ENCODE measurements at places on chromosomes 11 and 22. TPM values are rescaled to one million over a fixed set of nuclear protein-coding genes. Genes with fewer than 3 reads are reported as not detected.

GTPBP1 gene
- 20.0 TPM for total RNA-seq

TIMP3 gene
- 20.1 TPM for total RNA-seq

LRRC32 gene
- total RNA-seq: 9.0 TPM

MMP10 gene
- 1.4 TPM for total RNA-seq

KCNK7 gene
- 20.2 TPM for total RNA-seq

PRAME gene
- not detected for total RNA-seq

YAP1 gene
- 95.2 TPM for total RNA-seq
